ENCODE measurements at places on chromosomes 4 and X. TPM values are rescaled to one million over a fixed set of nuclear protein-coding genes. Genes with fewer than 3 reads are reported as not detected.

Gene ZMAT1
- total RNA-seq = 0.28 TPM

Gene SAGE1
- total RNA-seq = not detected

Gene GCNA
- 1.9 TPM for total RNA-seq

Gene AFP
- not detected for total RNA-seq

Gene ERVMER34-1
- 9.0 TPM for total RNA-seq

Gene BEND4
- not detected for total RNA-seq

Gene UGT2B15
- not detected for total RNA-seq

Gene PIM2
- 6.5 TPM for total RNA-seq

Gene CTAG2
- not detected for total RNA-seq

Gene TNIP3
- total RNA-seq = not detected

Gene SMR3B
- not detected for total RNA-seq

Data from nasal cavity respiratory epithelium epithelial cell of viscerocranial mucosa (primary cell).